AG04449 (cell line): ENCODE measurements at places on chromosomes 2 and 18.

- DNase-seq, result no peak
These were observed 120.8 kb downstream of the FAM168B start for GRCh38 chr2:130972410-130972809.

- DNase-seq, result no peak
These were observed 133.4 kb downstream of the DOCK10 start for GRCh38 chr2:224908818-224909217.

- DNase-seq, result no peak
These were observed 940.2 kb upstream of the ZEB2 start for GRCh38 chr2:145460112-145460511.

DNA sequence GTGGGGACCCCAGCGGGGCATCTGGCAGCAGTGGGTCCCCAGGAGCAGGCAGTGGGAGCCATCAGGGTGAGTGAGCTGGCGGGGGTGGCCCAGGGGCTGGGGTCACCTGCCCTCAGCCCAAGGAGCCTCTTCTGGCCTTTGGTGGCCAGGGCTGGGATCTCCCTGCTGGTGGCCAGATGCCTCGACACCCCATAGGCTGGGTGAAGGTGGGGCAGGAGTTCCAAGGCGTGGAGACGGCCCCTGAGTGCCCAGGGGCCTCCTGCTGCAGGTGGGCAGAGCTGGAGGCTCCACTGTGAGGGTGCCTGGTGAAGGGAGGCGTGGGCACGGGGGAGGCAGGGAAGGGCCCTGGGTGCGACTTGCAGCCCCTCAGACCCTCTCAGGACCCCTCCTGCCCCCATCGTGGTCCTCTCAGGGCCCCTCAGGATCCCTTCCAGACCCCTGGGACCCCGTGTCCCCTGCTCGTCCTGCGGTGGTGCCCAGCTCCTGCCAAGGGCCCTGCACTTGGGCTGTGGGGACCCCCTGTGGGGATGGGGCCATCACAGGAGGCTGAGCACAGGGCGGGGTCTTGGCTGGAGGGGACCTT, 5.0 kb upstream of the GPR35 start:
- DNase-seq, result no peak

DNA sequence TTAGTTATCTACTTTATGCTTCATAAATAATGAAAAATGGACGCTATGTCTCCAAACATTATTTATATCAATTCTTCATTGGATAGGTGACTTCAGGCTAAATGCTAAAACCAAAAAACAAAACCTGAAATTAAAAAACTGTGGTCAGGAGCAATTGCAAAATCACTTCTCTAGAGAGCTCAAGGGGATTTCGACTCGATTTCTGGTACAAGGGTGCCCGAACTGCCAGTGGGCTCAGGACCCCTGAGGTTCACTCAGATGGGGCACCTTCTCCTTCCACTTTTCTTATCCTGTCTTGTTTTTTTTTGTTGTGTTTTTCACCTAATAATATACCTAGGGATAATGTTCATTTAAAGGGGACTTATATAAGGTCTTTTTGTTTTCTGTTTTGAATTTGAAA, 65.8 kb upstream of the CELF4 start:
- no peak for DNase-seq

DNA sequence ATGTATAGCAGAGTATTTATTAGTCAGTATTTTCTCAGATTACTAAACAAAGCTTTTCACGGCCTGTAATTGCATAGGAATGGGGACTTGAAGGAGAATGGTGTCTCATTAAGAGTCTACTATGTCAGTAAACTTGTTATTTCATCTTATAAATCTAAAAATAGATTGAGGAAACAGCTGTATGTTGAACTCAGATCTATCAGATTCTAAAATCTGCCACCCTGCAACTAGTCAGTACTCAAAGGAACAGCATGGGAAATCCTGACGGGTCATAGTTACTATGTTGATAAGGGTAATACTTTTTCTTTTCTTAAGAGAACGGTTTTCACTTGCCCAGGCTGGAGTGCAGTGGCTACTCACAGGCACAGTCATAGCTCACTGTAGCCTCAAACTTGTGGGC, 70.2 kb upstream of the EMILIN2 start:
- DNase-seq, result no peak

- no peak for DNase-seq
These were observed 135.7 kb downstream of the GRB14 start for GRCh38 chr2:164485541-164485940.

- no peak for DNase-seq
These were observed 19.2 kb downstream of the RASGRP3 start for GRCh38 chr2:33495683-33496082.
